ENCODE measurements at places on chromosomes 2 and 18.

DNA sequence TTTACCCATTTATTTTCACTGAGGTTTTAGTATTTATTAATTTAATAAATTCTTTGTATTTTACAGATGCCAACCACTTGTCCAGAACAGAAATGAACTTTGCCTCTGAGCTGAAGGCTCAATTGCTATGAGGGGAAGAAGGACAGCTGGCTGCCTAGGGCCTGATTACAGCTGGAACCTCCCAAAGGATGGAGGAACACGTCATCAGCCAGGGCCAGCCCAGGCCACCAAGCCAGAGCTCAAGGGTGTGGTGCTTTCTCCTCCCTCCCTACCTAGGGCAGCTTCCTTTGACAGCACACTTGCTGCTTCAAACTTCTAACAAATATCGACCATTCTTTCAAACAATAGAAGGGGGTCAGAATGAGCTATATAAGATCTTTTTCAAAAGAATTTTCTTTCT, 19.7 kb upstream of the RIOK3 start:
- DNase-seq, result no peak

GRCh38 chr2:163751696-163752095, 15.9 kb upstream of the FIGN start:
- no peak for DNase-seq

GRCh38 chr2:65700004-65700651, 267.7 kb upstream of the SPRED2 start:
- DNase-seq, result no peak

DNA sequence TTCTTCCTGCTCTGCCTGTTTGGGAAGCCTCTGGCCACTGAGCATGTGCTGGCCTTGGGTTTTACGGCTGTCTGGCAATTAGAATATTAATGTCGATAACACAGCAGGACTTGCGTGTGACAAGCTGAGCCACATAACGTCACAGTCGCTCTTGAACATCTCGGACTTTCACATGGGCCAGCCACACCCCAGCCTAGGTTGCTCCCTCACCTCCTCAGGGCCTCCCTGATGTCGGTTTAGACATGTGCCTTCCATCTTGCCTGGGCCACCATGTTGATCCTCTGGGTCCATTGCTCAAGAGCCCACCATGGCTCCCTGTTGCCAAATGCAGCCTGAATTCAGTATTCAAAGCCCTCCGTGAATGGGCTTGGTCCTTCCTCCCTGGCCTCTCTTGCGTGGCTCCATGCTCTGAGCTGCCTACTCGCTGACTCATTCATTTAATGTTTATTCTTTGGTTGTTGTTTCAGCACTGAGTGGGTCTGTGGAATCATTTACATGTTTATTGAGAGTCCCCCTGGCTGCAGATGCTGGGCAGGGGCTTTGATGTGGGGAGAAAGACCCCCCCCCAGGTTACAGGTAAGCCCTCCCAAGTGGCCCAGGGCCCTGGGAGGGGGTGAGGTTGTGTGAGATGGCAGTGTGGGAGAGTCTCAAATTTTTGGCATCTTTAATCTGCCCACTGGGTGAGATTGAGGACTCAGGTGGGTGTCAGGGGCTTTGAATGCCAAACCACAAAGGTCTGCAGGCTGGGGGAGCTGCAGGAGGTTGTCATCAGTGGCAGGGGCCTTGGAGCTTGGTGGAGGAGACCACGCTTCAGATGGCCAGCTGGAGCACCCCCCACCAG, 62.0 kb downstream of the ODC1 start:
- DNase-seq, result no peak

DNA sequence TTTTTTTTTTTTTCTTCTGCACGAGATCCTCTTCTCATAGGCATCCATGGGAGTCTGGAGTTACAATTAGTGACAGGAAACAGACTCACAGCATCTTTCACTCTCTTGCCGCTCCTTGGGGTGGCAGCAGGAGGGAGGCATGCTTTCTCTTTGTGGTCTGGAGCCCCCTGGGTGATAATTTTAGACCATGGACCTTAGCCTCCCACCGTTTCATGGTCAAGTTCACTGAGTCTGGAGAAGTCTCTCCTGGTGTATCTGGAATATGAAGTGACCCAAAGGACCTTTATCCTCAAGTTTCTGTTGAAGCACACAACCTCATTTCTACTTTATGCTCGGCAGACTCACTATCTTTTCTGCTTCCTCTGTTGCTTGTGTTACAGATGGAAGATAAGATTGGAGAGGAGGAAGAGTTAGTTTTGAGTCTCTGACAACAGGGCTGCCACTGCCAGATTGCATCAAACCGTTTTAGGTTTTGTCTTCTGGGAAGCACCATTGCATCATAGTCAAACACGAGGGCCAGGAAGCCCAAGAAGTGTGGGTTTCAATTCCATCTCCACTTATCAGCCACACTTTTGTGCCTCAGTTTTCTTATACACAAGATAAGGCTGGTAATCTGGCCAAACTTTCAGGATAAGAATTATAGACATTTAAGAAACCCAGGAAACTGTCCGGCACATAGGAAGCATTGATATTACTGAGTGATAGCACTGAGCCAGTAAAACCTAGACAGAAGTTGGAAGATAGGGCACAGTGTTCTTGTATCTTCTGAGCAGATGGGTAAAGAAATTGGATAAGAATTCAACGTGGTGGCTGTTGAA, 62.3 kb downstream of the ADCYAP1 start:
- no peak for DNase-seq

DNA sequence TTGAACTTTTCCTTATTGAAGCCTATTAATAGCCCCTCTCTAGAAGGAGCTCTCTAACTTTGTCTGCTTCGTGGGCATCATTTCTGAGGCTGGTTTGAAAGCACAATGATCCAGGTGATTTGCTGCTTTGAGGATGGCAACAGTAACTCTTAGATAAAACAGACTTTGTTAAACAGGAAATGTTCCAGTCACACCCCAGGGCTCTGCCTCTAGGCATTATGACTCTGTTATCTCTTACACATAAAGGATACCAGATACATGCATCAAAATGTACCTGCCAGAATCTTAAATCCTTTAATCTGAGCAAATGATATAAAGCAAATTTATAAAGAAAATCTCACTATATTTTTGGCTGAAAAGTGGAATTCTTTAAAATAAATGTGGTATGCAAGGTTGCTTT, 52.3 kb downstream of the GAD1 start:
- no peak for DNase-seq

GRCh38 chr18:5520464-5520863, 23.3 kb downstream of the EPB41L3 start:
- DNase-seq, result no peak

- DNase-seq, result no peak
Observed at GRCh38 chr18:616380-616995, 19.7 kb downstream of the CLUL1 start.

DNA sequence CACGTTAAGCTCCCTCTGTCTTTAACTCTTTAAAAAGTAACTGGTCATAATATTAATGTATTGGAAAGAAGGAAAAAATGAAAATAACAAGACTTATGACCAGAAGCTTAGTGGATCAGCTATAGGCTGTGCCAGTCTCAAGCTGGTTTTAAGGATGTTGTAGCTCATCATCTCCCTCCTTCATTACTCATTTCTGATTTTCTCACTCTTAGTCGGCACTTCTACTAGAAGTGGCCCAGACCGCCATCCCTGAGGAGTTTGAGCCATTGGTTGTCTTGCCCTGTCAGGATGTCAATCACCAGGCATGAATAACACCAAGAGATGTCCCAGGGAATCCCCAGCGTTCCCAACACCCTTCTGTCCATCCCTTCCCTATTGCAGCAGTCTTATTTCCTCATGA, 151.5 kb downstream of the ASXL3 start:
- no peak for DNase-seq

DNA sequence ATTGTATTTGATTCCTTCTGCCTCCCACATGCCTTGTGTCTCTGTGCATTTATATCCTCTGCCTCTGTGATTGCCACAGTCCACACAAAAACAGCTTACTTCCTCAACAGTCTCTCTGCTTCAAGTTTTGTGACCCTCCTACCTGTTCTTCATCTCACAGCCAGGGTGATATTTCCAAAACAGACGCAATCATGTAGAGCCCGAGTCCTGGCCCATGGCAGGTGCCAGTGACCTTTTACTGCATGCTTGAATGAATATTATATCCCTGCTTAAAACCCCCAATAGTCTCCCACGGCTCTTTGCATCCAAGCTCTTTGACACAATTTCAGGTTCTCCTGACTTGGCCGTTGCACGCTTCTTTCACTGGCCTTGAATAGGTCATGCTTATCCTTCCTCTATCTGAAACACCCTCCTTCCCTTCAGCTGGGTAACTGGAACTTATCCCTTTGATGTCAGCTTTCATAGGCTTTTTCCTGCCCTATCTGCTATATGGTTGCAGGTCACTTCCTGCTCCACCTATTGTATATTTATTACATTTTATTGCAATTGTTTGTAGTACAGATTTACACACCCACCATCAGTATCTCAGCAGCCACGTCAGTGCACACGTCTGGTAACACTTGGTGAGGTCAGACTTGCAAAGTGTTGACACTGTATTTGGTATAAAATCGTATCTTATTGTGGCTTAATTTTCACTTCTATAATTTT, 29.7 kb upstream of the IL1B start:
- DNase-seq, result no peak

DNA sequence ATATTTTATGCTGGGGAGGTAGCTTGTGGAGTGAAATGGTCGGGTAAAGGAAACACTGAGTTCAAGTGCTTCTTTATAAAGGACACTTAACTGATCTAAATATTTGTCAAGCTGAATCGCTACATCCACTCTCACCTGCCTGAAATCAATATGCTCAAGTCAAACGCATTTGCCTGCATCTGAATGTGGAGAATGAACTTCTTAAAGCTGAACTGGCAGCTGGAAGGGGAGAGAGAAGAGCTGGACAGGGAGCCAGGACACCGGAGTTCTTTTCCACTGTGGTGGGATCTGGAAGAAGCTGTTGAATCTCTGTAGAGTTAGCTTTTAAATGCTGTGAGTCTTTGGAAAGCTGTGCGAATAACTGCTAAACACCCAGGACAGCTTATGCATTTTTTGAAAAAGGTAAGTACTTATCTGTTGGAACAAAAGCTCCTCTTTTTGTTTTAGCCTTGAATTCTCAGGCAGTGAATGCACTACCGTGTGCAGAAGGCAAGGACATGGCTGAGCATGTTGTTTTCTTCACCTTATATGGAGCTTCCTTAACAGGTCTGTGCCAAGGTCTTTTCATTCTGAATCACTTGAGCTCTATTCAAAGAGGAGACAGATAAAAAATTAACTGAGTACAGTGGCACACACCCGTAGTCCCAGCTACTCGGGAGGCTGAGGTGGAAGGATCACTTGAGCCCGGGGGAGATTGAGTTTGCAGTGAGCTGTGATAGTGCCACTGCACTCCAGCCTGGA, 74.2 kb upstream of the KLF7 start:
- no peak for DNase-seq

GRCh38 chr2:94984964-94985575, 40.4 kb upstream of the MAL start:
- DNase-seq, result no peak

- DNase-seq, result no peak
Observed at GRCh38 chr2:236553522-236553921, 16.1 kb upstream of the ACKR3 start.

DNA sequence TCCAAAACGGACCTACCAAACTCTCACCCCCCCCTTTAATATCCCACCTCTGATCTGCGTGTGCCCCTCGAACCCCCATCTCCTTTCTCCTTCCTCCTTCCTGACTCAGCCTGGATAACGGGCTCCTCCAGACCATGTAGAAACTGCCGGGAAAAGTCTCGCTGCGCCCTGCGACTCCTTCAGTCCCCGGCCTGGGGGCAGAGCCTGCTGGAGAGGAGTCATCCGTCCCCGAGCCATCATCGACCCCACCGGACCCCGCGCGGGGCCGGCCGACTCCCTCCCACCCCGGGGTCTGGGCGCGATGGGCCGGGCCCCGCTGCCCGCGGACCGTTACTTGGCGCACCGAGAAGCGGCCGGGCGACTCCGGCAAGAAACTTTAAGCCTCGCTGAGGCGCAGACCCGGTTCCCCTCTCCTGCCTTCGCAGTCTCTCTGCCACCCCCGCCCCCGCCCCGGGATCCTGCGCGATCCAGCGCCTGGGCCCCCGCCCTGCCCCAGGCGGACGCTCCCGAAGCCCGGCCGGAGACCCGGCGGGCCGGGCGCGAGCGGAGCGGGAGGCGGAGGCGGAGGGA, 3.4 kb downstream of the ZEB2 start:
- no peak for DNase-seq

DNA sequence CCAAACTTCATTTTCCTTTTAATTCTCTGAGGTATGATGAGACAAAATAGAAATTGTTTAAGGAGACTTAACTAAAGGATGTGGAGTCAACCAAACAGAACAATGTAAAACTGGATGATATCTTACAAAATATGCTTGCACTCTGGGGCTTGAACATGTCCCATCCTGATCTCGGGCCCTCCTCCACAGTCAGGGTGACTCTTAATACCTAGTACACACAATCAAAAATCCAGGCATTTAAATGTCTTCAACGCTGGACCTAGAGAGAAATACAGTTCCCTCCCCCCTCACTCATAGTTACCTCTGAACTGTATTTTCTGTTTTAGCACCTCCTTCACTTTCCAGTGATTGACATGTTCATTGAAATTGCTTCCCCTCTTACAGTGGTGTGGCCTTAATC, 36.9 kb upstream of the SERPINB2 start:
- no peak for DNase-seq

- no peak for DNase-seq
Observed at GRCh38 chr2:8997631-8998030, 5.9 kb downstream of the MBOAT2 start.

- peak; percentile 66 for DNase-seq
Observed at GRCh38 chr2:68185541-68186164, 28.0 kb downstream of the PNO1 start.

GRCh38 chr2:1446301-1446700, 33.0 kb downstream of the TPO start:
- DNase-seq, result no peak

GRCh38 chr18:45920367-45920766, 46.8 kb downstream of the EPG5 start:
- DNase-seq, result no peak

GRCh38 chr2:168602846-168603401, 146.9 kb downstream of the CERS6 start:
- no peak for DNase-seq

DNA sequence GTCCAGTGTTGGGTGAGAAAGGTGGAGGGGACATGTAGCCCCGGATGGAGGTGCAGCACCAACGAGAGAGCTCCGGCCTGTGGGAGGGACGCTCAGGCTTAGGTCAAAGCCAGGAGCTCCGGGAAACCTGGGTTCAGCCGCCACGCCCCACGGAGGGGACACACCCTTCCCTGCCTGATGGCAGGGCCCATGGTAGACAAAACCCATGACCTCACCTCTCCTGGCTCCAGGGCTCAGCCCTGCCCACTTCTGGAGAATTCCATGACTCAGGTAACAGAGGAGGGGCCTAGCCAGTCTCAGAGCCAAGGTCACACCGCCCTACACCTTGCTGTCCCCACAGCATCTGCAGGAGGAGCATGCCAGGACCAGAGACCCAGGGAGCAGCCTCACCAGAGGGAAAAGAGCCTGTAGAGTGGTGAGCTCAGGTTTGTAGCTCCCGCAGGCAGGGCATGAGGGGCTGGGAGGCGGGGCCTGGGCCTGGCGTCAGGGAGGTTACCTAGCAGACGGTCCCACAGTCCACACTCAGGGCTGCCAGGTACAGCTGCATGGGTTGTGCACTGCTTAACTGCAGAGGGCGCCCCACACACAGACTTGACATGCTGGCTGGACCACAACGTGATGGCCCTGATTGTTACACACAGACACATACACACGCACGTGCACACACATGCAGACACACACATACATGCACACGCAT, 70.8 kb upstream of the SMAD7 start:
- DNase-seq, result peak; percentile 52

Measured in endothelial cell (in vitro differentiated cells).